Tongue (tissue), 3 donors: ENCODE measurements at places on chromosomes 6 and 20.
A peak's percentile ranks its signal among the peaks of the same experiment; 100 is the strongest.

DNA sequence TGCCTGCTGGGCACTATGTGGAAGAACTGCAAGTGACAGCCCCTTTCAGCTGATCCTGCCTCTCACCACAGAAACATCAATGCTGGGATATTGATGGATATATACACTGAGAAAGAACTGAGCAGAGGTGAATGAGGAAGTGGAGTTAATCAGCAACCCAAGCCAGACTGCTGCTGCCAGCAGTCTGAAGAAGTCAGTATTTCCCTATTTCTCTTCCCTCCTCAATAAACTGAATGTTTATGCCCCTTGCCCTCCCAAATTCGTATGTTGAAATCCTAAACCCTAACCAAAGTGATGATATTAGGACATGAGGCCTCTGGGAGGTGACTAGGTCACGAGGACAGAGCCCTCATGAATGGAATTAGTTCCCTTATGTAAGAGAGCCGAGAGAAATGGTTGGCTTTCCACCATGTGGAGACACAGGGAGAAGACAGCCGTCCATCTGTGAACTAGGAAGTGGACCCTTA is 76.3 kb downstream of the CDK19 start:
- DNase-seq, result no peak

- DNase-seq, result no peak
Observed at GRCh38 chr6:54467384-54467783, 159.1 kb downstream of the TINAG start.

DNA sequence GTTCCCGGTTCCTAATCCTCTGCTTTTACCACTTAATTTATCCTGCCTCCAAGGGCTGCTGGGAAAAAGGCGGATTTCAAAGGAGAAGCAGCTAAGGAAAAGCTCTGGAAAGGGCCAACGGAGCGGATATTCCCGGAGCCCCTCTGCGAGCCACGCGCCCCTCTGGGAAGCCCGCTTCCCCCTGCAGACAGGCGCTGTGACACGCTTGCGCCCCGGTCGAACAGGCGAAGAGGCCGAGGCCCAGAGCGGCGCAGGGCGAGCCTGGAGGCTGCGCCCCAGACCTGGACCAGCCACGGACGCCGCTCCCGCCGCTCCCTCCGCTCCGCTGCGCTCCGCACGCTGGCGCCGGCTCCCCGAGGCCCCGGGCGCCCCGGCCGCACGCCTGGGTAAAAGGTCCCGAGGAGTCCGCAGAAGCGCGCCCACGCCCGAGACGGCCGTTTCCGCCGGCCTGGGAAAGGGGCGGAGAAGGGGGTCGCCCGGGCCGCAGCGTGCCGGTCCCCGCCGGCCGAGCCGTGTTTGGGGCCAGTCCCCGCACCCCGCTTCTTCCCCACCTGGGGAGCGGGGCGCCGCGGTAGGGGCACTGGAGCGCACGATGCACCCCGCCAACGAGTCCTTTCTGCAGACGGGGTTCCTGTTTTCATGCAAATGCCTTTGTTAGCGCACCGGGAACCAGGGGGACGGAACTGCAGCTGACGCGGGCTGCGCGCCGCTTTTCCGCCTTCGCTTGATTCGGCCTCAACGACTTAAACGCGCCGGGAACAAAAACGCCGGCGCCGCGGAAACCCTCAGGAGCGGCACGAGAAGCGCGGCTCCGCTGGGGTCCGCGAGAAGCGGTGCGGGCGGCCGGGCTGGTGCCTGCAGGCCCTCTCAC is 91.9 kb upstream of the SIRPA start:
- peak; percentile 71 for DNase-seq

DNA sequence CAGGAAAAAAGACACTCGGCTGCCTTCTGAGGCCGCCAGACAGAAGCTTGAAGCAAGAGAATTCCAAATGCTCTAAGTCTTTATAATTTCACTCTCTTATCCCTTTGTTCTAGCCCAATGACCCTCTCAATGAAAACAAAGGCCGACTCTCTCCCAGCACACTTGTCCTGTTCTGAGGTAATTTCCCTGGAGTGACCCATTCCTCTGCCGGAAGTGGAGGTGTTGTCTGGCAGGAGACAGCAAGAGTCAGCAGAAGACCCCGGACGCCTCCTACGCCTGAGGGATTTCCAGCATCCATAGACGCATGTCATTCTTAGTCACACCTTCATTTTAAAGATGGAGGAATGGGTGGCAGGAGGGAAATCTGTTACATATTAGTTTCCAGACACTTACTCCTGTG is 110.3 kb downstream of the SOD2 start:
- DNase-seq, result no peak

DNA sequence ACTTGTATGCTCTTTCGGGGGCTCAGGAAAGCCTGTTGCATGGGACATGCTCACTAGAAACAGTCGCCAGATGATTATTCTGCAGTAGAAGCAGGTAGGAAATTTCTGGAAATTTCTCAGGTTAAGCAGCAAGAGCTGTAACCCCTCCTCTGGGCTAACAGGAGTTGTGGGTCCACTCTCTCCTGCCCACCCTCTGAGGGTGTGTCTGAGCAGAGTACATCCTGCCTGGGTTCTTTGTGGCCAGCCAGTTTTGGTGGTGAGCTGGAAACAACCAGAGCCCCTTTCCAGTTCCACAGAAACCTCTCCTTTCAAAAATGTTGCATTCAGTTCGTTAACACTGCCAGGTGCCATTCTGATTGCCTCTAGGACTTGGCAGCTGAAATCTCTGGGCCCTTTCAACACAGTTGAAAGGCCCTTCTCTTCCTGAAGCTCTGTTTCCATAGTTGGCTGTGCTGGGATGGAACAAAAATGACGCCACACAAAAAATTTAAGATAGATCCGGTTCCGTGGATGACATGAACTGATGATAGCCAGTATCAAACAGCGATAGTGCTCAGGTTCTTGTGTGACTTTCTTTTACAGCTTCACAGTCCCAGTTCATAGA is 38.5 kb downstream of the PLCG1 start:
- no peak for DNase-seq

DNA sequence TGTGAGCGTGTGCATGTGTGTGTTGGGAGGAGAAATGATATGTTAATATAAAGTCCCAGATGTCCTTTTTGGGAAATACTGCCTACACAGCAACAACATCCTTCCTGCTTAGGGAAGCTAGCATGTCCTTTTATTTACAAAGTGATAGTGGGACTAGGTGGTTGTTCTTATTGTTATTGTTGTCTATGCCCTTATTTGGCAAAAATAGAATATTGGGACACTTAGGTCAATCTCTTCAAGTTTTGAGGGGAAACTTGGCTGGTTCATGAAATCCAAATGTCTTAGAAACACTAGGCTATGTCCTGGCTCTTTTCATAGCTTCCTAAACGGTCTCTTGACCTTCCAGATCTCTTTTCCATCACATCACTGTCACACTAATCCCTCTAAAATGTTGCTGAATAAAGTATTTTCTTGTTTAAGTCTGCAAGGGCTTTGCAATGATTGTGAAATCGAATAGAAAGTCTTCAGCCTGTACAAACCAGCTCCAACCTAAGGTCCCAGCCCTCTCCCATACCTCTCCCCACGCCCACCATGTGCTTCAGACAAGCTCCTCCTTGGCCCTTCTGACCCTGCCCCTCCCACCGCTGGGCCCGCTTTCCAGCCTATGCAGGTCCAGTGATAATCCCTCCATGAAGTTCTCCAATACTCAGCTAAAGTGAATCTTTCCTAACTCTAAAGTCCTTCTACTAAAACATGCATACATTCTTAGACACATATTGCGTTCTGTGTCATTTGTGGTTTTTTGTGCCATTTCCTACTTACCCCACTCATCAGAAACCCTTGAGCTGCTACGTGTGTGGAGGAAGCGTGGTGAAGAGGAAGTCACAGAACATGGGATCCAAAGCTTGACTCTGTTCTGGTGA is 205.1 kb downstream of the LY86 start:
- no peak for DNase-seq

- DNase-seq, result no peak
Observed at GRCh38 chr20:32577657-32578056, 7.5 kb downstream of the NOL4L start.

DNA sequence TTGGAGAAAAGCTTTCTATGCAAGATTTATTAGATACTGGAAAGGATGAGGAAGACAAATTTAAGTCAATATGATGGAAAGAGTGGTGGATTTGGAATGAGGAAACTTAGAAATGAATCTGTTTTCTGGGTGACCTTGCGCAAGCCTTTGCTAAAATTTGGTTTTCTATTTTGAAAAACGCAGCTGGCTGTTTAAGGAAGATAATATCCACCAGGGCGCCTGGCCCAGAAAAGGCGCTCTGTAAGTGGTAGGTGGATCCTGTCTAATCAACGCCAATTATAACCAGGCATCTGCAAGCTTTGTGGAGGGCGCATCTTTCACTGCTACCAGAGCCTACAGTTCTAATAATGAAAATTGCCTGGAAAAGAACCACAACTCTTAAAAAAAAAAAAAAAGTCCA is 398 bp upstream of the SPATS1 start:
- DNase-seq, result peak; percentile 40

DNA sequence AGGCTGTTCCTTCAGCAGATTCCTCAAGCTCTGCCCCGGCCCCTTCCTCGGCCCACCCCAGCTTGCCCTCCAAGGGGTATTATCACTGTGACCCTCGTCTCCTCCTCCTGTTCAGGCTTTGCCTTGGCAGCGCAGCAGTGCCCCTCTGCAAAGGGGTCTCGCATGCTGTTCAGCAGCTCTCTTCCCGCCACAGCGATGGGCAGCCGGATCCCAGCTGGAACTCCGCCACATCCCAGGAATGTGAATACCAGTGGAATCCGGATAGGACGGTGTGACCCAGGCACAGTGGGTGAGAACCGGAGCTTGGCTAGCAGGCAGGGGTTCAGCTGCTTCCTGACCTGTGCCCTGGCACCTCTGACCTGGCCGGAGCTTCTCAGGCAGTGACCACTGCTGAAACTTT is 52.9 kb downstream of the RNASET2 start:
- no peak for DNase-seq

DNA sequence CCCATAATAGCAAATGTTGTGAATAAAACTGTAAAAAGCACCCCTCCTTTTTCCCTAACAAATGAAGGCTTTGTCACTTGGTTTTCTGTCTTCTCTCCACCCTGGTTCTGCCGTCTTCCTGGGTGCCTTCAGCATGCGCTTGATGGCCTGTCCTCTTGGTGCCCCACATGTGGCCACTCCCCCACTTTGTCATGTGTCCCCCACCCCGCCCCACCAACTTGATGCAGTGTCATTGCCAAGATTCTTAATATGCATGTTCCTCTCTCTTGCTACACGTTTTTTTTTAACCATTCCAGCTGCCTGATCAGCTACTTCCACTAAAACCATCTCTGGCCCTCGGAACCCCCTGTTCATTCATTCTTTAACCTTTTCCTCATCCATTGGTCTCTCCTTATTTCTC is 340.3 kb downstream of the QKI start:
- DNase-seq, result peak; percentile 37

- DNase-seq, result no peak
Observed at GRCh38 chr20:44475372-44475693, 341 bp upstream of the TTPAL start.

DNA sequence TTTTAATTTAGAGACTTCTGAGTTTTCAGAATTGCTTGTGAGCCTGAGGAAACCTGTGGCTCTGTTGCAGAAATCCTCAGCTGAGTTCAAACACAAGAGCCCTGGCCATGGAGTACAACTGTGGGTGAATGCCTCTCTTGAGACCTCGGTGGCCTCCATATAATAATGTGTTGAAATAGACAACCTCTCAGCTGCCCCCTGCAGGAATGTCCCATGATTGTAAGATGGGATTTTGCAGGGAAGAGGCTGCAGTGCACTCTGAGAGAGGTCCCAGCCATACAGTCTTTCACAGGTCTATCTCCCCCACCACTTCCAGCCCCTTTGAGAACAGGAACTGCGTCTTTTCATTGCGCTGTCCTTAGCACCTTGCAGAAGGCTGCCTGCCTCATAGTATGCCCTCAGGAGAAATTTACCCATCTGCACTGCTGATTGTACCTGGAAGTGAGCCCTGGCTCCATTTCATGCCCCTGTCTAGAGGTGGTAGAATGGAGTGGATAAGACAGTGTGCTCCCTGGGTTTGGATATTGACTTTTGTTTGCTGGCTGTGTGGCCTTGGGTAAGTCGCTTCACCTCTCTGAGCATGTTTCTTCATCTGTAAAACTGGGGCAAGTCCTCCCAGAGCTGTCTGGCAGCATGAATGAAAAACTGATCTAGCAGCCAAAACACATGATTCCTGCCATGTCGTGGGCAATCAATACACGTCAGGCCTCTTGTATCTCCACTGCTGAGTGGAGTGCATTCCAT is 16.8 kb upstream of the CDH22 start:
- no peak for DNase-seq

GRCh38 chr20:20425823-20426654 is 58.1 kb downstream of the INSM1 start:
- DNase-seq, result no peak

- peak; percentile 84 for DNase-seq
Observed at GRCh38 chr6:138795809-138796603, at the start of gene ECT2L. ECT2L (plus strand) TSS chr6:138796087; CDS start chr6:138813275, 17,188 bp downstream.

- no peak for DNase-seq
Observed at GRCh38 chr6:156150391-156150790, 626.8 kb upstream of the ARID1B start.

DNA sequence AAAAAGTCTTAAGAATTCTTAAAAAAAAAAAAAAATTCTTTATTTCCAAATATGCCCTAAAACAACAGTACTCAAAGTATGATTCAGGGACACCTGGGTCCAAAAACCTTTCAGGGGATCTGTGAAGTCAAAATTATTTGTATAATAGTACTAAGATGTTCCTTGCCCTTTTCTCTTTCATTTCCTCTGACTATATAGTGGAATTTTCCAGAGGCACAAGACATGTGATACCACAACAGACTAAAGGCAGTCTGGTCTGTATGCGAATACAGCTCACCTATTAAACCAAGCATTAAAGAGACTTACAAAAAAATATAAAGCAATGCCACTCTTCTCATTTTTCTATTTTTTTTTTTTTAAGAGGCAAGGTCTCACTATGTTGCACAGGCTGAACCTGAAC is 15.4 kb downstream of the NOL7 start:
- DNase-seq, result no peak

- DNase-seq, result no peak
Observed at GRCh38 chr20:61391812-61392520, 139.9 kb downstream of the CDH4 start.

- no peak for DNase-seq
Observed at GRCh38 chr20:17887331-17888030, 81.1 kb downstream of the SNX5 start.

DNA sequence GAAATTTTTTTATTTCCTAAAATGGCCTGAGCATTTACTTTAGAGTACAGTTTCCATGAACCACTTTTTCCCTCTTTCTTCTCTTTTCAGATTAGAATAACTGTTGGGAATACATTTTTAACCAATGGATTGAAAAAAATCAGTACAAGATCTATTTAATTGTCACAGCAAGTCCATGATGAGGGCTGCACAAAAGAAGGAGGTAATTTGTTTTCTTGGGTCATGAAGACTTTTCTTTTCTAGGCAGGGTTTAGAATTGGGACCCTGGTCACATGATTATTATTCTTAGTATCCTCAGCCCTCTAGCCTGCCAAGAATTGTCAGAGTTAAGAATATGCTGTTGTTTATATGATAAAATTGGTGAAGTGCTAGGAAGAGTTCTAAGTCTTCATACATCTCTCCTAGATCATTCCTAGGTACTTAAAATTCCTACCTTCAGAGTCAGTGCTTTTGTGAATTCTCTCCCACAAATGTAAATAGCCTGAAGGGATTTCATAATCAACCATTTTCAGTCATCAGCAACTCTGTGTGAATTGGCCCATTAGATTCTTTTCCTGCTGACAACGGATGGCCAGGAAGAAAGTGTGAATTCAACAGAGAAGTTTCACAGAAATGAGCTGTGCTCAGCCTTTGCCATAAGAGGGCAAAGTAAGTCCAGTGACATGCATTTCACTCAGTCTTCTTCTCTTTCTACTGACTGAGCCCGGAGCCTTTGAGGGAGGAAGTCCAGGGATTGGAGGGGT is 32.4 kb upstream of the TPBG start:
- DNase-seq, result no peak
